ENCODE measurements at places on chromosomes 5 and 9. TPM values are rescaled to one million over a fixed set of nuclear protein-coding genes. Genes with fewer than 3 reads are reported as not detected.
A peak's percentile ranks its signal among the peaks of the same experiment; 100 is the strongest.

Gene ANKRD31
- 0.07 TPM for total RNA-seq

Gene N4BP3
- total RNA-seq = 0.75 TPM

Gene KLF4
- 3.2 TPM for total RNA-seq

Gene ELOVL7
- total RNA-seq = 0.72 TPM

Gene FOXD4
- total RNA-seq = 0.31 TPM

Gene GABRA6
- total RNA-seq = not detected

DNA sequence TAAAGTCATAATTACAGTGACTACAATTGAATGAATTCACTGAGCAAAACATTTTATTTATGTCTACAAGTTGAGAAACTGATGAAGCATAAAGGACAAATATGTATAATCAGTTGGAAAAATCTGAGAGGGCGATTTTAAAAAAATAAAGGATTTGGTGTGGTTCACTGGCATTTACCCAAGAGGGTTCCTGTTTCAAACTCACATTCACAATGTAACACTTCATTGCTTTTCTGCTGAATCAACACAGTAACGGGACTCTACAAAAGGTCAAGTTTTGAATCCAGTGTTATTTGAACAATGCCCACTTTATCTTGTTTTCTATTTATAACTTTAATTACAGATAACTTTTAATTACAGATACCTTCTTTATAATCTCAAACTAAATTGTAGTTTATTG lies 138.6 kb downstream of the NUDT12 start:
- peak; percentile 58 for DNase-seq

GRCh38 chr9:33211695-33212393 lies 28.1 kb upstream of the SPINK4 start:
- DNase-seq = no peak

DNA sequence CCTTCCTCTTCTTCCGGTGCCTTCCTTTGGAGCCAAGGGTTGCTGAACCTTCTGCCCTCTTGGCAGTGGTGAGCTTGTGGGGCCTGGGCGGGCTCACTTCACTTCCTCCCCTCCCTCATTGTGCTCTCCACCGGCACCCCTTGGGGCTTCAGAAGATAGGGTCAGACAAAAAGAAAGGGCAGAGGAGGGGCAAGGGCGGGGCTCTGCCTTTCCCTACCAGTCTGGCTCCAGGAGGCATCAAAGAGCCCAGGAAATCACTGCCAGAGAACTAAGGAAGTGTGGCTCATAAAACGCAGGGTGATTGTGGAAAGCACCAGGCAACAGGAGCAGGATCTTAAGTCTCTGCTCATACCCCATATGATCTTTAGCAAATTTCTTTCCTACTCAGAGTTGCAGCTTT lies 34.8 kb downstream of the ACOT12 start:
- DNase-seq = no peak

DNA sequence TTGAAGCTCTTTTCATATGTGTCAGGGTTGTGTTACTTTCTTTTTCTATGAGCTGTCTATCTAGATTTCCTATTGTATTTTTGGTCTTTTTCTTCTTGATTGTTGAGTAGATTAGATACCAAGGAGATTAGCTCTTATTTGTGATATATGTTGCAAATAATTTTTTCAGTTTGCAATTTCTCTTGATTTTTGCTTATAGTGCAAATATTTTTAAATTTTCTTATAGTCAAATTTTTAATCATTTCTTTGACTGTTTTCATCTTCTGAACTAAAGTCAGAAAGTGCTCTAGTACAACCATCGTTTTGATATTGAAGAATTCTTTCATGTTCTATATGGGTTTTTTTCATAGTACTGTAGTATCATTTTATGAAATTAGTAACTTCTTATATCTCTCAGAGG lies 193.7 kb downstream of the OSTF1 start:
- no peak for DNase-seq

- DNase-seq = no peak
These were observed 1398.6 kb upstream of the C9orf72 start for GRCh38 chr9:28971881-28972280.

- DNase-seq = no peak
These were observed 219.4 kb downstream of the ATPSCKMT start for GRCh38 chr5:10030219-10030831.

GRCh38 chr5:173050791-173051190 lies 5.4 kb upstream of the CREBRF start:
- no peak for DNase-seq

DNA sequence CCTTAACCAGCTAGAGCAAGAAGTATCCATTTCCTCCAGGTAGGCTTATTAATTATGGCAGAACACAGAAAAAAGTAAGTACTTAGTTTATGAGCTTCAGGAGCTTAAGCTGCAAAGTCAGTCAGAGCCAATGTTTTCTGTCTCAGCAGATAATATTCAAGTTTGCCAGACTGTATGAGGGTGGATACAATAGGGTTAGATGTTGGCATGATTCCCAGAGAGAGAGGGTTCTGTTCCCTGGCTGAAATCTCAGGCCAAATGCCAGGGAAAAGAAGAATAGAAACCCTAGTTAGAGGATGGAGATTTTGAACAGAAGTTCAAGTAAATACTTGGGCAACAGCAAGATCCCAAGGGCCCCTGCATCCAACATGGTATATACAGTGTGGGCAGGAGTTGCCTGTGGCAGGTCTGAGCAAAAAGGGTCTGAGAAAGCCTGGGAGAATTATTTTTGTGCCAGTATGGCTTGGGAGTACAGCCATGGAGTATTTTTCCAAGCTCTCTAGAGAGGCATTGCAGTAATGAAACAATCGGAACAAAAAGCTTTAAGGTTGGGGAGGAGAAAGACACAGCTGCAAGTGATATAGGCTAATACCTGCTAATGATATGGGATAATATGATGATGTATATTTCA lies 31.0 kb upstream of the ISOC1 start:
- peak; percentile 0 for DNase-seq

GRCh38 chr9:108469654-108470053 lies 386.1 kb downstream of the ACTL7B start:
- DNase-seq = peak; percentile 70

GRCh38 chr5:53063791-53064190 lies 45.8 kb downstream of the MOCS2 start:
- no peak for DNase-seq

- DNase-seq = no peak
These were observed 47.9 kb upstream of the TBC1D9B start for GRCh38 chr5:179955630-179956029.

- no peak for DNase-seq
These were observed 58.3 kb upstream of the SEMA6A start for GRCh38 chr5:116632890-116633289.

DNA sequence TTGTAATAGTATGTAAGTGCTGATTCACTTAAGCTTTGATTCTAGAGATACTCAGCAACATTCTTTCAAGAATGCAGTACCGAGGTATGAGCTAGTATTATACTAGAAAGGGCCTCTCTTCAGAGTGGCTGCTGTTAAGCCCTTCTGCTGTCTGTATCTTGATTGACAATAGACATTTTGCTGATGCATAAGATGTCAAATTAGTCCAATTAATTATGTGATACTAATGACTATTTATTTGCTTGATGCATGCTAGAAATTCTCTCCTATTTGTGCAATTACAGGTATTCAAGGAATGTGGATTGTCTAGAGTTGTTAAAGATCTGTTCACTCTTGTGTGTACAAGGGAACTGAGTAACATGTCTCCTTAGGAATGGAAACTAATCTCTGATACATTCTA lies 92.3 kb upstream of the PTGER4 start:
- DNase-seq = peak; percentile 19

- DNase-seq = no peak
These were observed 41.5 kb upstream of the DIRAS2 start for GRCh38 chr9:90684106-90684505.

DNA sequence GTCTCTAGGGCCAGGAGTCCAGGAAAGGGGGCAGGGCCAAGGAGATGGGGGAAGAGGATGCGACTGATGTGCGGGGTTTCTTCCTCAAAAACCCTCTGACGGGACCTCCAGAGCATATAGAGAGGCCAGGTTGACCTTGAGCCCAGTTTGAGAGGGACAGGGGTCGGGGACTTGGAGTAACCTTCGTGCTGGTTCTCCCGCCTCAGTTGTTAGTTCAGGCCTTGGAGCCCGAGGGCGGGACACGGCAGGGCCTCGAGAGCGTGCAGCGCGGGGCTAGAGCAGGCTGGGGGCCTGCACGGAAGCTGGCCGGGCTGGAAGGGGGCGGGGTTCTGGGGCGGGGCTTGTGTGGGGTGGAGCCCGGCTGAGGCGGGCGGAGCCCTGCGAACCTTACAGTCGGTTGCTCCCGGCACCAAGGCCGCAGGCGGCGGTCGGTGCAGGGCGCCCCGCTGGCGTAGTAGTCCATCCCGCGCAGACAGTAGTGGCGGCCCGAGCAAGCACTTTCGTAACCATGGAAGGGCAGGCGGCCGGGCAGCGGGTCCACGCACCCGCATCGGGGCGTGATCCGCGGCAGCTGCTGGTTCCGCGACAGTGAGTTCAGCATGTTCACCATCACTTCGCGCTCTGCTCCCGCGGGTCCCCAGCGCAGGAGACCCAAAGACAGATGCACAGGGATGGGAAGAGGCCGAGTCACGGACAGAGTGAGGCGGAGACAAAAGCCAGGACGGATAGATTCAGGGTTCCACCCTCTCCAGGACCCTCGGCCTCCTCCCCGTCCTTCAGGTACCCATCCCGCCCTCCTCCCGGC lies 4.0 kb upstream of the MYORG start:
- DNase-seq = peak; percentile 44

DNA sequence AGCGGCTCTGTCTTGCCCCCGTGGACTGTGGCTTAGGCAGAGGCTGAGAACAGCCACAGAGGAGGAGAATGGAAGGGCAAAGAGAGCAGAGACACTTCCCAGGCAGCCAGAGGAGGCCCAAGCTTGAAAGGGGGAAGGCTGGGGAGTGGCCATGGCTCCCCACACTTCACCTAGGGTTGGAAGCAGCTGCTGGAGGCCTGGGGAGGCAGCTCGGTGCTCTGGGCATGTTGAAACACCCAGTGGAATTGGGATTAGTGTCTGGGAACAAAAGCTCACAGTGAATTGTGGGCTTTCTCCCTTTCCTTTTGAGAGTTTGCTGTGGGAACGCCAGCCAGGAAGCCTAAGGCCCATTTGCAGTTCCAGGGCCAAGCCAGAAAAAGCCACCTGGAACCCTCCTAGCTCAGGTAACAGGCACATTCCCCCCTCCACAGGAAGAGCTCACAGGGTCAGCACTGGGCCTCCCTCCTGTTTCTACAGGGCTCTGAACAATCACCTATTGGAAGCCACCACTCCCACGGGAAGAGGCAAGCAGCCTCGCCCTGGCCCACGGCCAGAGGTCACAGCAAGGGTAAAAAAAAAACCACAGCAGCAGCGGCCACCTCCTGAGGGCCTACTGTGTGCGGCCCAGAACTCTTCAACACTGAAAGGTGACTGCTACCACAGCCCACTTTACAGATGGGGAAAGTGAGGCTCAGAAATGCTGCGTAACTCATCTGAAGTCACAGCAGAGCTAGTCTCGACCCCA lies 20.2 kb downstream of the EEIG1 start:
- no peak for DNase-seq
